ENCODE measurements at places on chromosomes 6 and 20.

DNA sequence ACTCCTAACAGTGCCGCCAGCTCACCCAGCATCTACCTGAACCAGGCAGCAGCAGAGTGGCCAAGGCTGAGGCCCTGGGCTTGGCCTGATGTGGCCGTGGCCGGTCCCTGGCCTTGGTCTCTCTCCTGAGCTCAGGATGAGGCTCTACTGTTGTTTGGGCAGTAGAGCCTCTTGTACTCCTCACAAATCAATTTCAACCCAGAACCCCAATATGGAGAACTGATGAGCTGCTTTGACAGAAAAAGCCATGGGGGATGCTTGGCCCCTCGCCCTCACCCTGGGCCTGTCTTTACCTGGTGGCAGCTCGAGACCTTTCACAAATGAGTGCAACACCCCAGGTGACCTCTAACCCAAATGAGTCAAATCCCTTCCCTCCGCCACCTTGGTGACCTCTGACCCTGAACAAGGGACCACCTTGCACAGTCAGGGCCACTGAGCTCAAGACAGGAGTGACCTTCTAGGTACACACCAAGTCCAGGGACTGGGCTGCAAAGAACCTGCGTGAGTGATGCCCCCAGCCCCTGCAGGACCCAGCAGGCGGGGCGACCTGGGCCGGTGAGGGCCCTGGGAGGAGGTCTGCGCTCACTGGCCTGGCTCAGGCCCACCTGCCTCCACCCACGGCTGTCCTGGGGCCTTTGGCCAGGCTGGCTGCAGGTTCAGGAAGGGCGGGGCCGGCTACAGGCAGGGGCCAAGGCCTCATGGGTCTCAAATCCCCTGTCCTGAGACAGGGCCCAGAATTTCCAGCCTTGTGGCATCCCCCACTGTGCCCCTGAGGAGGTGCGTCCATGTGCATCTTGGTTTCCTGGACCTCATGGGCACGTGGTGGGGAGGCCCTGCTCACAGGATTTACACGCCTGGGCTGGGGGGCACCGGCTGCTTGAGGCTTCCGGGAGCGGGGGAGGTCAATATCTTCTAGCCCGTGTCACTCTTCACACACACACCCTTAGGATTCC lies 30.2 kb downstream of the PSMG4 start:
- no peak for DNase-seq

- DNase-seq = no peak
These were observed 221.5 kb upstream of the DEFB112 start for GRCh38 chr6:50271266-50271665.

GRCh38 chr20:44402391-44403193 lies 47.1 kb downstream of the HNF4A start:
- DNase-seq = no peak

GRCh38 chr20:33554914-33555420 lies 65.1 kb downstream of the CBFA2T2 start:
- DNase-seq = peak; percentile 93

- DNase-seq = no peak
These were observed 30.9 kb upstream of the MLN start for GRCh38 chr6:33834401-33835392.
